ENCODE measurements at places on chromosomes 7 and 10.
A peak's percentile ranks its signal among the peaks of the same experiment; 100 is the strongest.

- DNase-seq, result no peak
These were observed 1.1 kb upstream of the ZNF503 start for GRCh38 chr10:75402486-75403143.

DNA sequence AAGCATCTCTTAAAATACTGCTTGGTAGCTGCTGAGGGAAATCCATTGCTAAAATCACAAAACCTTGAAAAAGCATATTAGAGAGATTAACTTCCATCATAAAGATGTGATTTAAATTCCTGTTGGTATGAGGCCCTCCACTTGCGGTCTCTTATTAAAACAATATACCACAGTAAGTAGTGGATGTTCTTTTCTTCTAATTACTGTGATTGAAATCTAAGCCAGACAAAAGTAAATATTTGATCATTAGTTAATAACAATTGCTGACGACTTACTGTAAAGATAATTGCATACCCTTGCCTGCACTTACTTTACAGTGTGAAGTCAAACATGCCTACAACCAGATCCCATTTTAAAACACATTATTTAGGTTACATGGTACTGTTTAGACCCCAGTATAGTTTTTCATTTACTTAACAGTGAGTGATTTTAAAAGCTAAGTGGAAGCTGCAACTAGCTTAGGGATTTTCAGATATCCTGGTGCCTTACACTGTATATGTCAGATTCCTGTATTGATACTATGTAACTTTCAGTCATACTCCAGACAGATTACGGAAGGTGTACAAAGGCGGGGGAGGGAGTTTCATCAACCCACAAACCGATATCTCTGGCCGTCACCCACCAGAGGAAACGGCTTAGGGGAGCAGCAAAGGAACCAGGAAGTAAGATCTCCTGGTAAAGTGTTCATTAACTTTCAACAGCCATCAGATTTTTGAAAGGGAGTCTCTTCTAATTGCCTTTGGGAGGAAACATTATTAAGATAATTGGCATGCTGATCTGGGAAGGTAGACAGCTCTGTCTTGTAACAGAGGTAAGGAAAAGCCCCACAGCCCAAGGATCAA is 986 bp downstream of the NRP1 start:
- DNase-seq, result peak; percentile 62

- DNase-seq, result no peak
These were observed 59.7 kb downstream of the NRF1 start for GRCh38 chr7:129671266-129671665.

DNA sequence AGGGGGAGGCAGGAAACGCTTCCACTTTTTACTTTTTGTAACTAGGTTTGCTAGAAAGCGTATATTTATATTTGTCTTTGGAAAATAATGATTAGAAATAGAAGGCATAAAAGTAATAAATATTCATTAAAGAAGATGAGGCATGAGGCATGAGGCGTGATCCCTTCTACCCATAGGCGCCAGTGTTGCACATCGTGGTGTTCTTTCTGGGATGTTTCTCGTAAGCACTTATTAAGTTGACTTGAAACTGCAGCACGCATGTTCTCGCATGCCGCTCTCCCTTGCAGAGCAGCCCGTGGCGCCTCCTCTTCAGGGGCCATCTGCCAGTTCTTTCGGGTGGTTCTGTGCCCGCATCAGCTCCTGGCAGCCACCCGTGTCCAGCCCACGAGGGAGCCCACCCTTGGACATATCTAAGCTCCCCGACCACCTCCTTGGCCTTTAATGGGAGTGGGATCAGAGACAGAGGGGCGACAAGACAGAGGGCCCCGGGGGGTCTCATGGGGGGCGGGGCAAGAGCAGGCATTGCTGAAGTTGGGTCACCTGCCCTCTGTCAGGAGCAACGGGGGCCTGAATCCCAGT is 28.5 kb upstream of the CSGALNACT2 start:
- DNase-seq, result no peak

DNA sequence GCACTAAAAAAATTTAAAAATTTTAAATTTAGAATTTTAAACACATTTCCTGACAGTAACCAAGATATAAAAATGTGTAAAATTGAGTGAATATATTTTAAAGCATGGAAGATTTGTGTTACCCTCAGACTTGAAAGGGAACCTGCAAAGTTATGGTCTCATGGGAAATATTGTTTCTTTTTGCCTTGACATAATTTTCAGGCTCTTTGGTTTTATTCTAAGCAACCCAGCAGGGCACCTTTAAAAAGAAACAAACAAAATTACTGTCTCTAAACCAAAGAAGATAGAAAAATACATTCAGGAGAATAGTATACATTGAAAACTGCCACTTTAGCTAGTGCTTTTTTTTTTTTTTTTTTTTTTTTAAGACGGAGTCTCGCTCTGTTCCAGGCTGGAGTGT is 87.5 kb downstream of the ADK start:
- no peak for DNase-seq

DNA sequence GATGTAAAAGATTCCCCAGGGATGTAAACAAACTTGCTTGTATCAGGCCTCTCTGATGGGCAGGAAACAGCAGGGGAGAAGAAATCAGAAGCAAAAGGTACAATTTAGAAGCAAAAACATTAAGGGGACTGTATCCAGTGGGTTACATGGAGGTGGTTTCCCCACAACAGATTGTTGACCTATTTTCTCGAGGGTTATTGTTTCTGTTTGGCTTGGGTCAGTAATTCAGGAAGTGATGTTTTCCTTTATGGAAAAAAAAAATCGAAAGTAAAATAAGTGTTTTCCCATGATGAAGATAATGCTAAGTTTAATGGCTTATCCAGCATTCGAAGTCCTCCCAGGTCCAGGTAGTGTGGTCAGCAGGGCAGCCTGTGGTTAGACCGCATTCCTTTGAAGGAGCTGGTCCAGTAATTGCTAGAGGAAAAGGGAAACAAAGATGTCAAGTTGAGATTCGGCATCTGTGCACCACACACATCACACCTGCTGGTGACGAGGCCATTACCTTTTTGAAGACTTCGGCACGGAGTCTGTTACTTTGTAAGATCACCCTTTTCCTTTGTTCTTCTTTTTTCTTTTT is 37.3 kb upstream of the ADAM12 start:
- no peak for DNase-seq

DNA sequence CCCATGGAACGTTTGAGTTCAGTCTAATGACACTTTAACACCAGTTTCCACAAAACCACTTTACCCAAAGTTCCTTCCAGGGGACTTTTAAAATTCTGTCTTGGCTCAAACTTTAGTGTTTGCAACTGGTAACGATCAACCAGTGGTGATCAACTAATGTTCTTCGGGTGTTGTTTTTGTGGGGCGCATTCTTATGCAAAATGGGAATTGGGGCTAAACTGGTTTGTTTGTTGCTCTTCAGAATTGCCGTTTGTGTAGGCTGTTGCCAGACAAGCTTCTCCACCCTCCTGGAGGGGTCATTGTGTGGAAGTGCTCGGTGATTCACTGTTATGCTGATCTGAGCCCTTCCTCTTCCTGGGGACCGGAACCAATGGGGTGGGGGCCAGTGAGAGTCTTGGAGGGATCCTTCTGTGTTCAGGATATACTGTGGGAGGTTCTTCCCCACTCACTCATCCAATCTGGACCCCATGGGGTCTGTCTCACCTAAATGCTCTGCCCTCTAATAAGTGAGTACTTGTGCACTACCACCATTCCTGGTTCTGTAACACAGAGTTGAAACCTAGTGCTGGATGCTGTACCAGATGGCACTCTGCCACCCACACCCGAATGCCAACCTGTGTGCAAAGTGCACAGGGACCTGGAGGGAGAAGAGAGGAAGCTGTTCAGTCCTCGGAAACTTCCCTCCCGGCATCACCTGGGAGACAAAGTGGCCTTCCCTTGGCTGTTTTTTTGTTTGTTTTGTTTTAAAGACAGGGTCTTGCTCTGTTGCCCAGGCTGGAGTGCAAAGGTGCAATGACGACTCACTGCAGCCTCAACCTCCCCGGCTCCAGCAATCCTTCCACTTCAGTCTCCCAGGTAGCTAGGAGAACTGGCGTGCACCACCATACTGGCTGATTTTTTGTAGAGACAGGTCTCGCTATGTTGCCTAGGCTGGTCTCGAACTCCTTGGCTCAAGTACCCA is 2.1 kb downstream of the NFE2L3 start:
- peak; percentile 31 for DNase-seq

GRCh38 chr10:112446055-112446854 is 459 bp downstream of the ZDHHC6 start:
- no peak for DNase-seq

GRCh38 chr7:27663989-27664331 is 1.3 kb upstream of the HIBADH start:
- no peak for DNase-seq

DNA sequence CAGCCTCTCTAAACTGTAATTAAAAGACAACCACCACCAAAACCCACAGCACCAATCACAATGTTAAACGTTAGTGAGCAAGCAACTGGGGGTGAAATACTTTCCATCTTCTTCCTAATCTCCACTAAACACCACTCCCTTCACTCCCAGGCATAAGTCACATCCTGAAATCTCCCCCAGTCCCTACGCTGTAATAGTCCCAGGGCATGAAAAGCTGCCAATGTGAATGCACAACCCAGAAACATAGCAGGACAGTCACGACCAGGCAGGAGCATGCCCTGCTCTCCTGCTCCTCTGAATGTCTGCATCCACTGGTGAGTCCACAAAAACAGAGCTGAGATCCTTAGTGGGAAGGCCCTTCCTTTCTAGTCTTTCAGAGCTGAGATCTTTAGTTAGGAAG is 288.9 kb downstream of the PARD3 start:
- DNase-seq, result no peak

DNA sequence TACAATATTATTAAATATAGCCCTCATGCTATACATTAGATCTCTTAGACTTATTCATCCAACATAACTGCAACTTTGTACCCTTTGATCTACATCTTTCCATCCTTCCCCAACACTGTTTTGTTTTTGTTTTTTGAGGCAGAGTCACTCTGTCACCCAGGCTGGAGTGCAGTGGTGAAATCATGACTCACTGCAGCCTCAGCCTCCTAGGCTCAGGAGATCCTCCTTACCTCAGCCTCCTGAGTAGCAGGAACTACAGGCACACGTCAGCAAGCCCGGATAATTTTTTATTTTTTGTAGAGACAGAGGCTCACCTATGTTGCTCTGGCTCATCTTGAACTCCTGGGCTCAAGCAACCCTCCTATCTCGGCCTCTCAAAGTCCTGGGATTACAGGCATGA is 53.3 kb downstream of the NT5C2 start:
- DNase-seq, result no peak

- DNase-seq, result no peak
These were observed 18.7 kb downstream of the ARHGAP19 start for GRCh38 chr10:97273700-97274099.

- DNase-seq, result no peak
These were observed 1.6 kb downstream of the ACHE start for GRCh38 chr7:100893910-100894721.

GRCh38 chr7:134684165-134684564 is 37.5 kb downstream of the BPGM start:
- no peak for DNase-seq

- DNase-seq, result peak; percentile 56
These were observed 70.4 kb upstream of the APBB1IP start for GRCh38 chr10:26367771-26368170.

- DNase-seq, result no peak
These were observed 15.0 kb downstream of the TAS2R60 start for GRCh38 chr7:143458263-143458662.

DNA sequence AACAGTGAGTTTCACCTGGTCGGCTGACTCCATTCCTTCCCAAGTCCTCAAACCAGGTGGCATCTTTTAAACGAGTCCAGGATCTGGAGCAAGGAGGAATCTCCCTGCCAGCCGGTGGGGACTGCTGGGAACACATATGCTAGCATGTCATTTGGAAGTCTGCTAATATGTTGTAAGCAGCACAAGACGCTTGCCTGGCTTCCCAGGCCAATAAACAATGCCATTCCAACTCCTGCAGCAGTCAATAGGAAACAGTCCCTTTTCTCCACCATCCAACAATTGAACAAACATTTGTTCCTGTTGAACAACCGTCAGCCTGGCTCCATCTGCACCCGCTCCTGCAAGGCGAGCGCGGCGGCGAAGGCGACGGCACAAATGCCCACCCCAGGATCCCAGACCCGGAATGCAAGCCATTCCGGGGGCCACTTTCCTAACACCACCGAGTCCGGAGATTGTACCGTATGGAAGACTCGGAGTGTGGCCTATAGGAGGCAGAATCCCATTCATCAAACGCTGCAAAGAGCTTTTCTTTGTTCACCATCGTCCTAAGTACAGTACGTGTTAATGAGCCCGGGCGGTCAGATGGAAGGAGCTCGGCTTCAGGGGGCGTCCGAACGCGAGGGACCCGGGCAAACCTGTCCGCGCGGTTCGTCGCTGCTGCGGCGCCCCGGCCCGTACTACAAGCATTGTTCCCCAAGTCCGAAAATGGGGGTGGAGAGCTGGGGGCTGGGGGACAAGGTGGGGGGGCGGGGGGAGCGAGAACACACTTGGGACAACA is 1.6 kb downstream of the FAM53B start:
- DNase-seq, result no peak
